WERI-Rb-1 (cell line): ENCODE measurements at places on chromosomes 6 and 20.
A peak's percentile ranks its signal among the peaks of the same experiment; 100 is the strongest.

DNA sequence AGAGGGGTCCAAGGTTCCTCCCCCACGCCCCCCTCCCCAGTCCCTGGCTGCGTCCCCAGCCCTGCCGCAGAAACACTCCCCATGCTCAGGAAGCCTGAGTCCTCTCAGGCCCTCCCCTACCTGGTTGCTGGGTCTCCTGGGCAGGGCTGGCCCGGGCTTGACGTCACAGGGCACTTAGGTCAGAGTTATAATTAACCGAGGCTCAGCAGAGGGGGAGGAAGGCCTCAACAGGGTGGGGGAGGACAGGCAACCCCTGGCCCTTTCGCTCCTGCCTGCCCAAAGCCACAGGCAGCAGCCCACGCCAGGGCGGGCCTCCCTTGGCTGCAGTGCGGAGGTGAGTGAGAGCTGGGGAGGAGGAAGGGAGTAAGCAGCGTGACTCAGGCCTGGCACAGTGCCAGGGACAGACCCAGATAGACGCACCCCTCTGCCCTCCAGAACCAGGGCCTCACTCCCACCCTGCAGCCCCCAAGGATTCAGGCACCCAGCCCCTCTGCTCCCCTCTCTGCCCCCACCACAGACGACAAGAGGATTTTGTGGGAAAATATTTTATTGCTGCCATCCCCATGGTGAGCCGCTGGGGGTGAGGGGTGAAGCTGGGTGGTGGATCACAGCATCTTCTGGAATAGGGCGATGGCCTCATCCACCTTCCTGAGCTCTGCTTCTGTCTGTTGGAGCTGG is at the start of gene VWA7:
Gene VWA7, minus strand, starts transcription at position 340 of the 678 bp plus-strand sequence. CDS start 549 bp downstream, outside the sequence.
- DNase-seq: peak; percentile 80

GRCh38 chr20:57650266-57650665 is 30.0 kb upstream of the ZBP1 start:
- no peak for DNase-seq

GRCh38 chr6:67687396-67687795 is 947.7 kb upstream of the ADGRB3 start:
- DNase-seq: no peak

DNA sequence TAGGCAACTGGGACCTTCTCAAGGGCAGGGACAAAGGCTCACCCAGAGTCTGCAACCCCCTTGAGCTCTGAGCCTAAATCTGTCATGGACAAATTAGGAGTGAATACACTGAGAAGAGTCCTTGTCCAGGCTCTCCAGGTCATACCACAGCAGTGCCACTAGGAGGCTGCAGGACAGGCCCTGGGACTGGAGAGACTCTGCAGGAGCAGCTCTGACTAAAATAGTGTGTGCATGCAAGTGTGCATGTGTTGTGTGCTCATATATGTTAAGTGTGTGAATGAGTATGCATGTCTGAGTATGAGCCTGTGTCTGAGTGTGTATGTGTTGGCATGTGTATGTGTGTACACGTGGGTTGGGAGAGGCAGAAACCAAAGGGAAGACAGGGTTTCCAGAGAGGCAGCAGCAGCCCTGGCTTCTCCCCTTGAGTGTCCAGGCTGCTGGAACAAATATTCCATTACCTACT is 27.1 kb downstream of the MRPL14 start:
- peak; percentile 71 for DNase-seq

DNA sequence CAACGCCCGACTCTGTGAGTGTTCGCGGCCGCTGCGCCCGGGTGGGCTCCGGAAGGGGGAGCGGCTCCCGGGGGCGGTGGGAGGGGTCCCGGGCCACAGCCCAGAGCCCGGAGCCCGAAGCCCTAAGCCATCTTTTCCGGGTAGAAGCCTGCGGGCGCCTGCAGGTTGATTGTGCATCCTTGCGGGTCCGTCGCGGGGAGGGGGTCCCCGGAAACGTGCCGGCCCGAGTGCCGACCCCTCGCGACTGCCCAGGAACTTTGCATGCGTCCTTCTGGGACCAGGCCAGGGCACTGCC is 413 bp downstream of the PTPRA start:
- peak; percentile 53 for DNase-seq

DNA sequence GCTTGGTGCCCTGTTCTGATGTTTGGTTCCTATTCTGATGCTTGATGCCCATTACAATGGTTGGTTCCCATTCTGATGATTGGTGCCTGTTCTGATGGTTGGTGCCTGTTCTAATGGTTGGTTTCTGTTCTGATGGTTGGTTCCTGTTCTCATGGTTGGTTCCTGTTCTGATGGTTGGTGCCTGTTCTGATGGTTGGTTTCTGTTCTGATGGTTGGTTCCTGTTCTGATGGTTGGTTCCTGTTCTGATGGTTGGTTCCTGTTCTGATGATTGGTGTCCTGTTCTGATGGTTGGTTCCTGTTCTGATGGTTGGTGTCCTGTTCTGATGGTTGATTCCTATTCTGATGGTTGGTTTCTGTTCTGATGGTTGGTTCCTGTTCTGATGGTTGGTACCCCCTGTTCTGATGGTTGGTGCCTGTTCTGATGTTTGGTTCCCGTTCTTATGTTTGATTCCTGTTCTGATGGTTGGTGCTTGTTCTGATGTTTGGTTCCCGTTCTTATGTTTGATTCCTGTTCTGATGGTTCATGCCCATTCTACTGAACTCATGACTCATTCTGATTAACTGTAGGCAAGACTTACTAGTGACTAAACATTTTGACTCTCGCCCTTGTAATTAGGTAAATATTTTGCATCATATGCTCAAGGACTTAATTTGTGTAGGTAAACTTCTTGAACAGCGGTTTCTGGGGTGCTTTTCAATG is 146.2 kb downstream of the DLL1 start:
- no peak for DNase-seq

DNA sequence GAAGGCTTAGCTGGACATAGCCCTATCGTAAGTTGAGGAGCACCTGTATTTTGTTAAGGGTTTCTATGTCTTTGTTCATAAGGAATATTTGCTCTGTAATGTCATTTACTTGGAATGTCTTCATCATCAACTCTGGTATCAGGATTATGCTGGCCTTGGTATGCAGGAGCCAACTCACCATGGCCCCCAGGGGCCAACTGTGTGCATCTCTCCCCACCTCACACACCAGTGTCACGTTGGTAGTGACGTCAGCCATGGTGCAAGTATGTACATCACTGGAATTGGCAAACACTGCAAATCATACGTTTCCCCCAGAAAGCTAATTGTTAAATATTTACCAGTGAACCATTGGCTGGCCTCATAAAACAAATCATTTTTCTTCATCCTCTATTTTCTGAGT is 70.8 kb downstream of the YTHDF1 start:
- DNase-seq: no peak

DNA sequence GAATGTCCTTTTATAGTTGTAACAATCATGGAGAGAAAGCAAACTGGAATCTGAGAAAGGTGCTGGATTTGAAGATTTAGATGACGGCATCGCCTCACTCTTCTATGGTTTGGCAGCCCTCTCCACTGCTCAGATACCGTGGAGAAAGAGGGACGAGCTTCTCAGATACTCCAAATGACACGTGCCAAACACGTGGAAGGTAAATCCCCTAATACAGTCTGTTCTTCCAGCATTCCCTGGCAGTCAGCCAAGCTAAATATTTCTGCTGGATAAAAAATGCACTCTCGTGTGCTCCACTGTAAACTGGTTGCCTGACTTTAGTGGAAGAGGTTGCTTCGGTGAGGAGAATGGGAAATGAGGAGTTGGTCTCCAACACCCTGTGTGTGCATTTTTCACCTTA is 16.7 kb upstream of the PRDM1 start:
- DNase-seq: peak; percentile 70

GRCh38 chr6:40804905-40805304 is 217.7 kb upstream of the LRFN2 start:
- peak; percentile 45 for DNase-seq

DNA sequence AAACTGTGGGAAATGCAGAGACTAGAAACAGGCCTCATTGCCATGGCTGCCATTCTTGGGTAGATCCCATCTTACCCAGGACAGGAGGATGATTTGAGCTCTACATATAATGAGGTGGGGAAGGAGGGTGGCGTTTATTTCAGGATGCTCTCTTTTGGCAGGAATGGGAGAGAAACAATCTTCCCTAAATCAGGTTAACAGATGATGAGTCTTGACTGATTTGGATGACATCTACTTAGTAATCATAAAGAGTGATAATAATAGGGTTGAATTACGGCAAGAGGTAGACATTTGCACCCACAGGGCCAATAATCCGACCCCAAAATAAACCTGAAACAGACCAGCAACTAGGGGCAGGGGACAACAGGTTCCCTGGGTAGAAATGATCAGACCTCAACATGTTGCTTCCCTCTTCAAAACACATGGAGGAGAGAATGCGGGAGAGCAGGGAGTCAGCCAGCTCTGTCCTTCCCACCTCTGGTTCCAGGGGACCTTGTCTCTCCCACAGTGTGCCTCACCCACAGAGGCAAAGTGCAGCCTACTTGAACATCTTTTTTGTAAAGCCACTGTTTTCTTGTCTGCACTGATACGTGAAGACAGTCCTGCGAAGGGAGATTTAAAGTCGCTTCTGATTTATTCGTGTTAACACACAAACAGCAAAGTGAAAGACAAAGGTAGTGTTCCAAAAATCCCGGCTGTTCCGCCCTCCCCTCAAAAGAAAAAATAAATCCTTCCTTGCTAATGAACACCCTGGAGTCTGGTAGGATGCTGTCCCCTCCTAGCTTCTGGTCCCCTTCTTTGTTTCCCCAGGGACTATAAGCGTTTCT is 3.9 kb downstream of the FOXQ1 start:
- DNase-seq: no peak

- no peak for DNase-seq
Observed at GRCh38 chr20:25699914-25700313, 3.3 kb upstream of the ZNF337 start.

GRCh38 chr20:34883087-34883688 is 6.8 kb downstream of the ACSS2 start:
- no peak for DNase-seq

DNA sequence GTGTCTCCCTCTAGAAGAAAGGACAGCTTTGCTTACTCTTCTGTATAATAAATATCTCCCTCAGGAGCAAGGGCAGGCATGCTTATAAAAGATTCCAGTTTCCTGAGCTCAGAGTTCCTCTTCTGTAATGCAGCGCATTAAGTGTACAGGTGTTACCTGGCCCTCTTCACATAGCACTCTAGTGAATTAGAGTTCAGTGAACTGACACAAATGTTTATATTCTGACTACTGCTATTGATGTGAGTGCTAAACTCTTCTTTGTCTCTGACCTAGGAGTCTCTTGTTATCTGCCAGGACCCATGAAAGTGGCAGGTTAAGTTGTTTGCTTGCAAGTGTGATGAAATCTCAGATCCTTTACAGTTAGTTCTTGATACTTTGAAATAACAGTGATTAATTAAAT is 33.5 kb downstream of the CYB5R4 start:
- no peak for DNase-seq

GRCh38 chr6:166076625-166077024 is 91.0 kb downstream of the TBXT start:
- no peak for DNase-seq

GRCh38 chr20:57900226-57900905 is 190.6 kb upstream of the PMEPA1 start:
- DNase-seq: no peak

DNA sequence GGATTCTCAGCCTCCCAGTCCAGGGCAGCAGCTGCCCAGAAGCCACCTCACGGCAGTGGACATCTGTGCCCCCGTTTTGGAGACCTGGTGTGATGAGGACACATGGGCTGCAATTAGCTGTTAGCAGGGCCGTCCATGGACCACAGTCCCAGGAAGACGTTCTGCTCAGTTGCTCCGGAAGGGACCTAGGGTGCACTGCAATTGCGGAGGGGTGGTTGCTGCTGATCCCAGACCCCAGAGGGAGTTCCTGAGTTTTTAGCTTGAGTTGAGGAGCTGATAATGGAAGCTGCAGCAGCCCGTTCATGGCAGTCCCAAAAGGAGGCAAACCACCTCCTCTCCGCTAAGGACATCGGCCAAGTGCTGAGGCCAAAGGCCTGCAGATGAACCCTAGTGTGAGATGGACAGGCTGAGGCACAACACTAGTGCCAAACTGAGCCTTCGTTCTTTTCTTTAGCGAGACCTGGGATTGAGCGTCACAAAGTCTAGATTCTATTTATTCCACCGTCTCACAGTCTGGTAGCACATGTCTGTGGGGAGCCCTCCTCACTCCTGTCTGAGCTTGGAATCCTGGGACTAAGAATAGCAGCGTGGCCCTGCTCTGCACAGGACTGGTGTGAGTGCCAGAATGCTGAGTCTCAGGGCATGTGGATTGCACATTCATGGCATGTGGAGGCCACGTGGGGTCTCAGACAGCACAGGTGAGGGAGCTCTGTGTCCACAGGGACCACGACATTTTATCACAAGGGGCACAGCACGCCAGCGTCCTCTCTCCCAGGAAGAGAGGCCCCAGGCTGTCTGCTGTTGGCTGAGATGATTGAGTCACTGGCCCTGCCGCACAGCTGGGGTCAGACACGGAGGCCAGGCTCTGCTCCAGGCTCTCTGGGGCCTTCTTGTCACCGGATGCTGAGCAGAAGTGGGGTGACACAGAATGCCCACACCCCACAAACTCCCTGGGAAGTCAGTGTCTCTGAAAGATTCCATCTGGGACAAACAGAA is 113.4 kb downstream of the PSMB1 start:
- no peak for DNase-seq

DNA sequence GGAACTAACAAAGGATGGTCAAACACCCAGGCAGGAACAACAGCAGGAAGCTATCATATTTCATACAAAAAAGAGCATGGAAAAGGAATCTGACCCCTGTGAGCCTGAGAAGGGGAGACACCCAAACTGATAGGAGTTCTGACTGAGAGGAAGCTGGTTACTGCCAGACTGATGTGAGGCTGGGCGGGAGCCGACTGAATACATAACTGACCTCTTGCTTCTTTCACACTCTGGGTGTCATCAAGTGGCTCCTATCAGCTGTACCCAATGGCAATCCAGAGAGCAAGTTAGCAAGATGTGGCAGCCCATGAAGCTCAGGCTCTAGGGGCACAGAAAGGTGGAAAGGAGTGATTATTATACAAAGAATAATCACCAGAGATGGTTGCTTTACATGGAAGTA is 795.1 kb upstream of the HS3ST5 start:
- no peak for DNase-seq

GRCh38 chr6:89563866-89564265 is 74.7 kb downstream of the LYRM2 start:
- DNase-seq: no peak

DNA sequence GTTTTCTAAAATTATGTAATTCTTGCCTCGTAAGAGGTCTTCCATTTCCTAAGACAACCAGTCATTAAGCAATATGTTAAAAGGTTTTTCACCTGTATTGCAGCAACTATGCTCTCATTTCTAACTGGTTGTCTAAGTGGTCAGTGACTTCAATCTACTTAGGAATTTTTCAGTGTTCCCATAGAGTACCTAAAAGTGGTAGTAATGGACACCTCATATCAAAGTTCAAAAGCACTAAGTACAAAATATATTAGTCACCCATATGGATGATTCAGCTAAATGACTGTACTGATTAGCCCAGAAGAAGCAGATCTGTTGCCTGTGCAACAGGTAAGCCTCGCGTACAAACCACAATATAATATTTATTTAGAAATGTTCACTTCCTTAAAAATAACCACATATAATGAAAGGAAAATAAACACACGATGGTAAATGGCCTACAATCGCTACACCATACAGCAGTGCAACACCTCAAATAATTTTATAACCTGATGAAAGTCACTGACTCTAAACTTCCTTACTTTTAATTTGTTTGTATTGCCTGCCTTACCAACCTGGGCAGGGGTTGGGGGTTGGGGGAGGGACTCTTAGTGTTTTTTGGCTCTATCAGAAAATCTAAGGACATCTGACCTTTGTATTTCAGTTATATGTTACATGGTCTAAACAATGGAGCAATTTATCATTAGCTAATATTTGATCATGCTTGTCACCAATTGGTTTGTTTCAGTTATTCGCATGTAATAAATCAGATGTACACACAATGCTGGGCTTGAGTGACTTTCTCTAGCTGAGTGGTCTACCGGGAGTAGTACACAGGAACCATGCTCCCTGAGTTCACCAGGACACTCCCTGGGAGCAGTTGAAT is 105.9 kb downstream of the HIVEP2 start:
- DNase-seq: no peak
